Transverse colon (tissue), 4 donors: ENCODE measurements at places on chromosomes 1 and 21.
A peak's percentile ranks its signal among the peaks of the same experiment; 100 is the strongest.

DNA sequence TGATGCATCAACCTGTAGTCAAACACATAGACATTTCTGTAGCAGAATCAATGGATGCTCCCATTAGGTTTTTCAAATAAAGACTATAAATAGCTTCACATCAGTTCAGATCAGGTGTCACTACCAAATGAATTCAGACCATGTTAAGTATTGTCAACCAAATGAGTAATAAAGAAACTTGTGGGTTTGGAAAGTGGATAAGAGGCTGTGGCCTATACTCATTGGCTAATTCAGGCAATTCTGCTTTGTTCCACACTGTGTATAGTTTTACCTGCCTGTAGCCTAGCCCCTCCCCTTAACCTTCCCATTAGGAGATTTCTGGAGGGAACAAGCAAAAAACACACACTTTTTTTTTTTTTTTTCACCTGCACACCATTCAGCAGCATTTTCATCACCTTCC, 321.2 kb downstream of the HLX start:
- no peak for DNase-seq

DNA sequence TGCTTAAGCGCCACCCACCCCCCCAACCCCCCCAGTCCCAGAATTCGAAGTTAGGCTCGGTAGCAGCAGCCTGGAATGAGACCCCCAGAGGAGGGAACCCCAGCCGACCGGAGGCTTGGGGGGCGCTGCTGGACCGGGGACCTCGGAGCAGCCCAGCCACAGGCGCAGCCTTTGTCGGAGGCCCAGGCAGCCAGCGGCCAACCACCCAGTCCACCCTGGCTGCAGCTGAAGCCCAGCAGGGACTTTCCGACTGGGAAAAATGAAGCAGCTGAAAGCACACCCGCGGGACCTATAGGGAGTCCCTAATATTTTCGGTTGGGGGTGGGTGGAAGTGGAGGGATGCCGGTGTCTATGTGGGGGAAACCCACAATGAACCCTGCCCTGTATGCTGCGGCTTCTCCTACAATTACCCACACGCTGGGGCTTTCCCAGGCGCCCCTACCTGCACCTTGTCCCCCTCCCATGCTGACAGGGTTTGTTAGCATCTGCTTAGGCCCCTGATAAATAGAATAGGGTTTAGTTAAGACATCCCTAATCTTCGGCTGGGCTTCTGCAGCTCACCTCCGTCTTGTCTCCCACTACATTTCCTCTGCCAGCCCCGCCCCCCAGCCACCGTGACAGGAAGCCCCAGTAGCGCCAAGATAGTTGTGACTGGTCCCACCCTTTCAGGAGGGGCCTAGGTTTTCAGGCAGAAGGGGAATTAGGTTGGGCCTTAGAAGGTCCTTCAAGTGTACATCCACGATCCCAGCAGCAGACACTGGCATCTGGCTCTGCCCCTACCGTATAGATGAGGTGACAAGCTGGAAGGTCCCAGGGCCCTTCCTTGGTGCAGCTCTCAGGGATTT, 838 bp downstream of the CCDC28B start:
- peak; percentile 79 for DNase-seq

DNA sequence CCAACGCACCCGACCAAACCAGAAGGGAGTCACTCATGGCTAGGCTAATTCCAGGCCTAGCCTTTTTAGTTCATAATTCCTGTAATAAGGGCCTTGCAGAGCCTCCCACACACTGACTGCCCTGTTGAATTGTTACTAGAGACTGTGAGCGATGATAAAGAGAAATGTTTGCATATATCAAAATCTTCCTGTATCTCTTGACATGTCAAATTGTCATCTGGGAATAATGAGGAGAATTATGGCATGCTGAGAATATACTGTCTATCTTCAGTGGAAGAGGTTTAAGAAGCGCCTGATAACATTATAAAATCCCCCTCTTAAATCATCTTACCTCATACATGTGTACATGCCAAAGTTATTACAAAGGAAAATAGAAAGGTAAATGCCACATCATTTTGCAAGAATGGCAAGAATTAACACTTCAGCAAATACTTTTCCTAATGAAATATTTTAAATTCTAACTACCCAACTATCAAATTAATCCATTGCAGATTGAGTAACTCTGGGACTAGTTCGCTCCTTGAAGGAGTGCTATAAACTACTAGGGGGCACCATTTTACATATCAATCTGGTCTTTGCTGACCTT, 144.1 kb downstream of the CENPF start:
- no peak for DNase-seq

- no peak for DNase-seq
Measured at GRCh38 chr1:163163163-163163562, 39.6 kb downstream of the RGS5 start.

- no peak for DNase-seq
Measured at GRCh38 chr1:57235730-57236510, 187.9 kb downstream of the DAB1 start.

GRCh38 chr1:173440430-173440829, 36.7 kb upstream of the PRDX6 start:
- no peak for DNase-seq

DNA sequence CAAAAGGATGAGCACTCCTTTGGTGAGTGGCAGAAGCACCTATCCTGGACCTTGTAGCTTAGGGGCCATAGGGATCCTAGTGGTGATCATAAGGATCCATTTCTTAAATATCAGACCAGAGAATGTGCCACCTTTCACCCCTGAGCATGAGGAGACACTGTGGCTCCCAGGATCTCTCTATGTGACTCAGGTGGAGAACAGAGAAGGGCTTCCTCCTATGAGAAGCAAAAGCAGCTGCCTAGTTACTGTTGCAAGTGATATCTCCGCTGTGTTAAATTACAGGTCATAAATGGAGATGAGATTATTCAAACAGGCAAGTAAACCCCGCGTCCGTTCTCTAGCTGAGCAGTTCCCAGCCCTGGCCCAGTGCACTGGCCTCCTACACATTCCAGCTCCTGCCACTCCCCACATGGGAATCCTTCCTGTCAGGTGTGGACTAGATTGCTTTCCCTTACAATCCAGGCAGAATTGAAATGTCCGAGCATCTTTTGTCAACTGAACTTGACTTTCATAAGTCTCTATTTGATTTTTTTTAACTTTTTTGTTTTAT, 26.3 kb downstream of the CLEC20A start:
- DNase-seq: peak; percentile 41

DNA sequence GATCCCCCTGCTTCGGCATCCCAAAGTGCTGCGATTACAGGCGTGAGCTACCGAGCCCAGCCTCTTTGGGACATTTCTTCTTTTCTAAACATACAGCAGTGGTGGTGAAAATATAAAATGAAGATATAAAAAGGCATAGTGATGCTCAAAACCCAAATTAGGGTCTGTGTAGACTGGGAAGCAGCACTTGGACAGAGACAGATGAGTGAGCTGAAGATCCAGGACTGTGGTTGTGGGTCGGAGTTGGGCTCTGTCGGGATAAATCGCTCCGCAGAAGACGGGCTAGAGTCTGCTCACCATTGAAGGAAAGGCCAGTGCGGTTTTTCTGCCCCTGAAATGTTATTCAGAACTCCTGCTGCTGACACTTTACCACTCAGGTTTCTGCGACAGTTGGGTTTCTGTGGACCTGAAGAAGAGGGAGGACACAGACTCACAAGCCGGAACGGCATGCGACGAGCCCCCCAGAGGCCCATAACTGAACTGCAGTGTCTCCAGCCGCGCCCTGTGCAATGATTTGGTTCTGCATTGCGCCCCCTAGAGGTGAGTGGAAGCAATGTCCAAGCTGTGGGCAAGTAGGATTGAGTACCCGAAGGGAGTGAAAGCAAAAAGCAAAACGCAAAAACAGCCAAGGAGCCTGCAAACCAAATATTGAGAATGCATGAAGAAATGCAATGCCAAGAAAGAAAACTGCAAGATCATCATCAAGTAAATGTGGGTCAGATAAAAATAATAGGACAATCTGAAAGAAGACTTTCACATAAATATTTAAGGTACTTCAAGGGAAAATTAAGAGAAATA, 66.6 kb downstream of the GABPA start:
- peak; percentile 86 for DNase-seq

GRCh38 chr1:116001739-116002487, 25.6 kb downstream of the SLC22A15 start:
- no peak for DNase-seq

DNA sequence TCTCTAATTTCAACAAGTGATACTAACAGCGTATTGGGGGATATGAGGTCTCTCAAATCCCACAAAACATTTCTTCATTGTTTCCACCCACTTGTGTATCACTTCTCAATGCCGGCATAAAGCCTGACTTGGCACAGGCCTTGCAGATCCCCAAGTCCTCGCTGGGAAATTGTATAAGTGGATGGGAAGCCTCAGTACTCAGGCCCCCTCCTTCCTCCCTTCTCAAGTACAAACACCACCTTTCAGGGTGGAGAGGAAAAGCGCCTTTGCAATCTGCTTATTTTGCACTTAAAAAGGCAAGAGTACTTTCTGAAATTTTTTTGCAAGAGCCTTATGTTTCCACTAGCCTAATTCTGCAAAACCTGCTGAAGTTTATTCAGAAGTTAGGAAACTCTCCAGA, 25.8 kb upstream of the KLHDC8A start:
- no peak for DNase-seq

GRCh38 chr21:32452641-32453040, 40.1 kb downstream of the EVA1C start:
- DNase-seq: no peak

DNA sequence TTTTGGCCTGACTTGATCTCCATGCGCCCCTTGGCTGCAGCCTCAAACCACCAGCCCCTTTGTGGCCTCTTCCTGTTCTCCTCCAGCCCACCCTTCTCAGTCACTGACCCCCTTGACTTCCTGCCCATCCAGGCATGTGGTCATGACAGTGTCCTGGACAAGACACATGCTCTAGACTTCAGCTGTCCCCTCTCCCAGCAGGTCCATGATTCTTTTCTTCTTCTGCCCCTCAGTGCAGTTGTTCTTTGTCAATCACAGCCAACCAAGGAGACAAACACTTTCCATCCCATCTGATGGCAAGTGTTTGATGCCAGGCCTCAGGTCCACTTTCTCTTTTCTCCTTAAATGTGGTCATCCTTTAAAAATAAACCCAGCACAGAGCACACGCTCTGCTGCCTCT, 49.7 kb downstream of the SYT6 start:
- no peak for DNase-seq

GRCh38 chr1:229434005-229434640, at the start of gene ACTA1:
Gene ACTA1 (minus strand): TSS chr1:229434094. CDS start chr1:229433115, 979 bp downstream.
- DNase-seq: no peak

GRCh38 chr1:225460737-225461532, 33.1 kb upstream of the LBR start:
- no peak for DNase-seq

- no peak for DNase-seq
Measured at GRCh38 chr1:200856716-200857357, 15.9 kb upstream of the GPR25 start.

DNA sequence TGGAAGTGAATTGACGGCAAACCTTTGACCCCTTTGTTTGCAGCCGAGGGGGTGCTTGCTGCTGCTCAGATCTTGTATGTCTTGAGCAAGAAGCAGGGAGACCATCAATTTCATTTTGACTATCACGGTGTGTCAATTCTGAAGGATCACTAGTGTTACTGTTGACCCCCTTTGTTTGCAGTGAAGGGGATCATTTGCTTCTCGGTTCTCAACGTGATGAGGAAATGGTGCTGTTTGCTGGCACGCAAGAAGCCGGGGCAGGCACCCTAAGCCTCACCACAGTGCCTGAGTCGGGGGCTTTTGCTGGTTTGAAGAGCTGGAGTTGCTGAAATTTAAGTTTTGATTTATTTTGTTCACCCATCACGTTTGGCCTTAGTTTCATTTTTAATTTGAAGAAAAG, 7.5 kb downstream of the RBM15 start:
- no peak for DNase-seq

DNA sequence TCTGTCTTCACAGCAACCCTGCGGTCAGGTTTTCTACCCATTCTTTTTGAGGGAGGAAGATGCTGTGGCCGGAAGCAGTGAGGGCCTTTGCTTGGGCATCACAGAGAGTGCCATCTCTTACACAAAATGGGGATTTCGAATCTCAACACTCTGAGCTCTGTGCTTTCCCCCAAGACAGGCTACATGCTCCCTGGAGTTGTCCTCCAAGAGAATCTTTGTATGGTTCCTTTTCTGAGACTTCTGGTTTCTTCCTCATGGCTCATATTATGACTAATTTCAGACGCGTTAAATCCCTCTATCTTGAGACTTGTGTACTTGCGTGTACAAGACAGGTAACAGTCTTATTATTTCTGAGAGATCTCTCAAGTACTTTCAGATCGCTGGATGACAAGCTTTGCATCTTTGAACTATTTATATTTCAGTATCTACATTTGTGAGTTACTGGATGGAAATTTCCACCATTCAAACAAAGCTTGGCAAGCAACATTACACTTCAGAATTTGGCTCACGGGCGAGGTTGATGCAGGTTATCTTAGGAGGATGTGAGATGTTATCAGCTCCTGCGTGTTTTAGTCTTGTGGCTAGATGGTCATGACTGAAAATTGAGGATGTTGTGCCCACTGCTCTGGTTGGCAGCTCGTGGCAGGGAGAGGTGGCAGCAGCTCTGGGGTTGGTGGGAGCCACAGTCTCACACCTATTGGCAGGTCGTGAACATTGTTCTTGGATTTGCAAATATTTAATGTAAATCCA, 19.4 kb downstream of the ABCG1 start:
- DNase-seq: no peak

- DNase-seq: peak; percentile 26
Measured at GRCh38 chr1:155976913-155977689, 1.2 kb downstream of the ARHGEF2 start.

DNA sequence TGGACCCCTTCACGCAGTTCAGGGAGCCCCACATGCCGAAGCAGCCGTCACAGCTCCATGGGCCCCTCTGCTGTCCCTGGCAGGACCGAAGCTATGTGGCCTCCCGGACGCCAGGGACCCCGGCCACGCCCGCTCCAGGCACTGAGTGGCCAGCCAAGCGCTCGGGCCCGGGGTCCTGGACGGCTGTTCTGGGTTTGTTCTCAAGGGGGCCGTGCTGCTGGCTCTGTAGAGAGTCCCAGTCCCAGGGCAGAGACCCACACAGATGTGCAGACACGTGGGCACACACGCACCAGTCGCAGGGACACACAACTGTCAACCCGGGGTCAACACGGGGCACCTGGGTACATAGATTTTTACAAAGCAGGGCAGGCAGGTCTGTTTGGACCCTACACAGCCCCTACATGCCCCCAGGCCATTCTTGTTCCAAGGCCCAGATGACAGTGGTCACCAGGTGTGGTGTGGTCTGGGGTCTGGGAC, 6.7 kb downstream of the B3GALT6 start:
- no peak for DNase-seq

- DNase-seq: no peak
Measured at GRCh38 chr1:171292799-171293198, 21.2 kb upstream of the FMO4 start.

GRCh38 chr21:39125752-39126485, 57.3 kb downstream of the PSMG1 start:
- peak; percentile 51 for DNase-seq

- DNase-seq: peak; percentile 57
Measured at GRCh38 chr1:226542623-226543103, 5.9 kb upstream of the STUM start.

- DNase-seq: no peak
Measured at GRCh38 chr1:145692785-145693443, 14.3 kb downstream of the PDZK1 start.
